C1 segment of cervical spinal cord (tissue), 14 donors: ENCODE measurements at places on chromosomes 7 and 10.

GRCh38 chr10:10540398-10540797 is 477.3 kb upstream of the CELF2 start:
- no peak for DNase-seq

- DNase-seq = no peak
Measured at GRCh38 chr10:122232769-122233168, 38.3 kb upstream of the BTBD16 start.

DNA sequence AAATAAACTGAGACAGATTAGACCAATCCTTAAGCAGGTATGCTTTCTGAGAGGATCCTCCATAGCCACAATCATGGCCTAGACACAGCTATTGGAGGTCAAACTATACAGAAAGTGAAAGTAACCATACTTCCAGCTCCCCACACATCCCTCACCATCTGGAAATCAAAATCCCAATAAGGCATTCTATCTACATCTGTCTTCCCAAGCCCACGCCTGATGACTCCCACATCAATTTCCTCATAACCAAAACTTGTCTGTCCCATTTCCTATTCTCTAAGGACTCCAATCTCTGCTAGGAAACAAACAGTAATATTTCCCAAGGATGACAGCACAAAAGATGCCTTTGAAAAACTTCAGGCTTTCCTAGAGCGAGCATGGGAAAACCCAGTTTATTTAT is 247.3 kb upstream of the HPS1 start:
- DNase-seq = no peak

- DNase-seq = no peak
Measured at GRCh38 chr10:29949411-29950011, 109.9 kb downstream of the JCAD start.

GRCh38 chr10:131159771-131160170 is 151.8 kb downstream of the TCERG1L start:
- DNase-seq = no peak

DNA sequence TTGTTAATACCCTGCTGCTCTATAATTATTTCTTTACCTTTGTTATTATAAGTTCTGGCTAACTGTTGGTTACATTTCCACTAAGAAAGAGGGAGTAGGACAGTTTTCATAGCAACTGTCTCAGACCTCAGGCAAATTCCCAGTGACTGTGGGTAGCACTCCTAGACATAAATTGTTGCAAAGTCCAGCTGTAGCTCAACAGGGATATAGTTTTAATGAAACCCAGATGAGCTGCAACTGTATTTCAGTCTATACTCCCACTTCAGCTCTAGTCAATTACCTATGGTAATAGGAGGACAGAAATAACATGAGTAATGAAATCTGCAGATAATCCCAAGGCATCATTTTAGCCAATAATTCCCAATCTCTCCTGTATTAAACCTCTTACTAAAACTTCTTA is 103.0 kb upstream of the SEMA3A start:
- no peak for DNase-seq

- no peak for DNase-seq
Measured at GRCh38 chr10:98168147-98168546, 33.7 kb downstream of the R3HCC1L start.

DNA sequence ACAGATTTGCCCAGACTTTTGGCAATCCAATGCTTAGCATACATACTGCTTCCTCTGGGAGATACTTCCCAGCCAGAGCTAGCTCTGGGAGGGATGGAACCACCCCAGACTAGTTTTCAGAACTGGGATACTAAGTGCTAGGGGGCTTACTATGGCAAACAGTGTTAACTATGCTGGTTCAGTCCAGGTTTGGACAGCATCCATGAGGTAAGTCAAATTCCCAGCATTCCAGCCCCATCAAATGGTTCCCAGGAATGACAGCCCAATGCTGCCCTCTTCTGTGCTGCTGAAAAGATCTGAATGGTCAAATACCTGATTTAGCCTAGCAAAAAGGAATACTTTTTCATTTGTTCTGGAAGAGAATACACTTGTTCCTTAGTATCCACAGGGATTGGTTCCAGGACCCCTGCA is 141.7 kb upstream of the CCDC6 start:
- DNase-seq = no peak

DNA sequence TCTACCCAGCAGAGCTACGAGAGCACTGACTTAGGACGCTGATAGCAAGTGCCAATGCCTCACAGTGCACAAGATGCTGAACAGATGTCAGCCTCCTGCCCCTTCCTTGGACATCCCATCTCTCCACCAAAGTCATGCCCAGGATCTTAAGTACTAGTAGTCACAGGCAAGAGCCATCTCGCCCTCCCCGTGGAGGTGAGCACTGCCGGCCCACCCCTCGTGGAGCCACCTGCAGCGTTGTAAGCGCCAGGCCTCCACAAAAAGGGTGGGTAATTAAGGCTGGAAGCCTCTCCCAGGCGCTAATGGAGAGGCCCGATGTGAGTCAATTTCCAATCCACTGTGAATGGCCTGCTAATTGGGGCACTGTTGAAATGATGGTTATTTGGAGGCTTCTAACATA is 156.2 kb downstream of the GRID1 start:
- DNase-seq = no peak

GRCh38 chr7:18288322-18289037 is 207.1 kb upstream of the HDAC9 start:
- no peak for DNase-seq

DNA sequence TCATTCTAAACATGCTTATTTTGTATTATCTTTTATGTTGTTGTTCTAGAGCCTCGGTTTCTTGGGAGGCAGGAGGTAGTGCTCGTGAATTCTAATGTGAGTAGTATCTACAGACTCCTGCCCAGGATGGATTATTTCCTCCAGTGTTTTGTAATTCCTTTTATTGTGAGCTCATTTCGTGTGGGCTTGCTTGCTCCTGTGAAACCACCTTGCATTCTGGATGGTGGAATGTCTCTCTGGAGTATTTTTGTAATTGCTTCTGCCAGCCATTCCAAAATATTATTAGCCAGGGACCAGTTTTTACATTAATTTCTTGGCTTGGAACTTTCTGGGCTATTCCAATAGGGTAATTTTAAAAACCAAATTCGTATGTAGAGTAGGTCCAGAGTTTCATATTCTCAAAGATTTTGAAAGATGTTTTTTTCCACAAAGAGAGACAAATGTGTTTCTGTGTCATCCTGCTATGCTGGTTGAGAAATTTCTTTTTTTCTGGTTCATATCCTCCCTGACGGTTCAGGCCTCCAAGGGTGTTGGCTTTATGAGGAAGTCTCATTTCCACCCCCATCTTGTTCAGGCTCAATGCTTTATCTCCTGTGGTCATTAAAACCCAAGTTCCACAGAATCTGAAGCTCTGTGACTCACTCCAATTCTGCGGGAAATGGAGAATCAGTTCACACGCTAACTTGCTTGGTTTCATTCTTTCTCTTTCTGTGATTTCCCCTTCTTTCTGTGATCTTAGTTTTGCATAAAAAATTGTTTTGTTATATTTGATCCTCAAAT is 41.7 kb upstream of the CALD1 start:
- no peak for DNase-seq

- no peak for DNase-seq
Measured at GRCh38 chr7:44145479-44145968, 4.4 kb upstream of the MYL7 start.

GRCh38 chr10:106493751-106494150 is 670.8 kb downstream of the SORCS1 start:
- DNase-seq = no peak

GRCh38 chr7:150734254-150734653 is 3.0 kb upstream of the GIMAP5 start:
- no peak for DNase-seq

DNA sequence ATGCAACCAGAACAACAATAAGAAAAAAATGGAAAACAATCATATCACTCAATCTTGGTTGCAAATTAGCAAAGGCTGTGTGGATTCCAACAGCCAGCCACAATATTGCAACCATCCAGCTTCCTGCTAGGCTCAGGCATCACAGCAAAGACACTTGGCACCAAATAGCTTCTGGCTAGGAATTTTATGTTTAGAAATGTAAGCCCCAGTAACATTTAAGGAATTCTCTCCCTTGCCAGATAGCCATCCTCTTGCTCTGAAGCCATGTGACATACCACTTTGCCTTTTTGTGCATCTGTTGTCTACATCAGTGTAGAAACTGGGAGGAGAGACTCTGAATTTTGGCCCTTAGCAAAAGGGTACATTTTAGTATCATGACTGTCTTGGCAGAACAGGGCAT is 22.2 kb downstream of the MKX start:
- no peak for DNase-seq

- DNase-seq = no peak
Measured at GRCh38 chr10:5034588-5034987, 30.9 kb upstream of the AKR1C2 start.

- no peak for DNase-seq
Measured at GRCh38 chr10:91349381-91349780, 60.8 kb upstream of the HECTD2 start.

DNA sequence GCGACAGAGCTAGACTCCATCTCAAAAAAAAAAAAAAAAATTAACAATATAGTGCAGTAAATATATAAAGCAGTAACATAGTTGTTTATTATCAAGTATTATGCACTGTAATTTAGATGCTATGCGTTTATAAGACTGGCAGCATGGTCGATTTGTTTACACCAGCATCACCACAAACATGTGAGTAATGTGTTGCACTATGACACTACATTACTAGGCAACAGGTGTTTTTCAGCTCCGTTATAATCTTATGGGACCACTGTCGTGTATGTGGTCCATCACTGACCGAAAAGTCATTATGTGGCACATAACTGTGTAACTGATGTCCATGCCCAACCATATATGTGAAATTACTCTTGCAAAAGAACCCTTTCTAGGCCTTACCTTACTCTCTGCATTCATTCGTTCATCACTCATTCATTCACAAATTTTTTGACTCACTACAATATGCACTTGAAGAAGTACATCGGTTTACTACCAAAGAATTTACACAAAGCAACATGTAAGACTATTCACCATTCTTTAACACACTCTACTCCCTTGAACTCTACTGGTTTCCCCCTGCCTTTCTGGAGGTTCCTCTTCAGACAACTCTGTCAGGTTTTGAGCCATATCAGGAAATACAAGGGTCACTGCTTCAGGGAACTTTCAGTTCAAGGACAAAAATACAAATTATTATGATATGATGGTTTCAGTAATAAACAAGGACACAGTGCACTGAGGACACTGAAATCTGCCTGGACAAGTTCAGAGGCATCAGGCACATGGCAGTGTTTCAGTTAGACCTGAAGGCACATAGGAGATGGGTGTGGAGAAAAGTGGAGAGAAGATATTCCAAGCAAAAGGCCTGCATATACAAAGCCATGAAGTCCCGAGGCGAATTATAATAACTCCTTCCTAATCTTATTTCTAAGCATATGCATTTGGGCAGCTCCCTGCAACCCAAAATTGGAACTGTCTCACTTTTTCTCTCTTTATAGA is 17.4 kb downstream of the ITGB1 start:
- no peak for DNase-seq

DNA sequence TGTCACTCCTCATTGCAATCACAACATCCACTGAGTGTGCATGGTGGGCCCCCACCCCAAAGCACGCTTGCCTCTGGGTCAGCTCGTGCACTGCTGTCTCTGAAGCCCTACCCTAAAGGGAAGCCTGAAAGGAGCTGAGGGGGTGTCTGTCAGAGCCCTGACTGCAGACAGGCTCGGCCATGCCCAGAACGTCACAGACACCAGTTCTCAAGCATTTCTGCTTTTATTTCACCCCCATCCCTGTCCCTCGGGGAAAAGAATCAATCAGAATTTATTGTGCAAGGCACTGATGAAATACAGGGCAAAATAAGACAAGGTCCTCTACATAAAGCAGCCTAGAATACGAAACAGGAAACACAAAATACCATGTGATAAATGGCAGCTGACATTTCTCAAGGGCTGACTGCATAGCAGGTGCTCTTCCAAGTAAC is 231.8 kb downstream of the WDR37 start:
- peak; percentile 21 for DNase-seq

- DNase-seq = no peak
Measured at GRCh38 chr7:3064067-3064466, 20.4 kb upstream of the CARD11 start.

DNA sequence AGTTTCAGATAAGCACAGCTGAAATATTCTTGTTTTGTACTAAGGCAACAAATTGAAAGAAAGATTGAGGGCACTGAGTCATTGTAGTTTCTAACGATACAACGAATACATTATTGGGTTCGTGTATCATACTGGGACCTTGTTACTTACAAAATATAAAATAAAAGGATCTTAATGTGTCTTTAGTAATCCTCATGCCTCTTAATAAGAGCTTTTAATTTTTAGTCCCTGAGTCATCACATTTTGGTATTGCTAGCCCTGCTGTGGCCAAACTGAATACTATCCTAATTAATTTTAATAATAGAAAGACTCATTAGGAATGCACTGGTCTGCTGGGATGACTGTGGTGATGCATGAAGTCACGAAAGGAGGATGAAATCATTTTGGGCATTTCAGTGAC is 309.7 kb downstream of the EXOC4 start:
- no peak for DNase-seq

DNA sequence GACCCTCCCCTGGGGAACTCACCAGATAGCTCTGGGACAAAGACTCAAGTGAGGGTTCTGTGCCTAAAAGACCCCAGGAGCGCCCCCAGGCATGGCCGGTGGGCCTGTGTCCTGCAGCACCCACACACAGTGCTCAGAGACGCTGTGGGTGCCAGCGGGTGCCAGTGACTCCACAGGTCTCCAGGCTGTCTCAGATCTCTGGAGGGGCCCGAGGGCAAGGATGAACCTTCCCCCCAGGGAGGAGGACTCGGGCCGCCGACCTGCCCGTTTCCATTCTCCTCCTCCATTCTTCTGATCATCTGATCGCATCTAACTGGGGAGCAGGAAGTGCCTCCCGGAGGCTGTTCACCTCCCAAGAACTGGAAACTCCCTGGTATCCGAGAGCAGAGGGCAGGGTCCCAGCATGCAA is 980 bp downstream of the ADAM8 start:
- no peak for DNase-seq

GRCh38 chr10:121772406-121772805 is 155.4 kb downstream of the ATE1 start:
- DNase-seq = no peak

- no peak for DNase-seq
Measured at GRCh38 chr10:123639131-123639530, 27.0 kb upstream of the GPR26 start.

- no peak for DNase-seq
Measured at GRCh38 chr10:134247-135131, 766 bp upstream of the ZMYND11 start.

DNA sequence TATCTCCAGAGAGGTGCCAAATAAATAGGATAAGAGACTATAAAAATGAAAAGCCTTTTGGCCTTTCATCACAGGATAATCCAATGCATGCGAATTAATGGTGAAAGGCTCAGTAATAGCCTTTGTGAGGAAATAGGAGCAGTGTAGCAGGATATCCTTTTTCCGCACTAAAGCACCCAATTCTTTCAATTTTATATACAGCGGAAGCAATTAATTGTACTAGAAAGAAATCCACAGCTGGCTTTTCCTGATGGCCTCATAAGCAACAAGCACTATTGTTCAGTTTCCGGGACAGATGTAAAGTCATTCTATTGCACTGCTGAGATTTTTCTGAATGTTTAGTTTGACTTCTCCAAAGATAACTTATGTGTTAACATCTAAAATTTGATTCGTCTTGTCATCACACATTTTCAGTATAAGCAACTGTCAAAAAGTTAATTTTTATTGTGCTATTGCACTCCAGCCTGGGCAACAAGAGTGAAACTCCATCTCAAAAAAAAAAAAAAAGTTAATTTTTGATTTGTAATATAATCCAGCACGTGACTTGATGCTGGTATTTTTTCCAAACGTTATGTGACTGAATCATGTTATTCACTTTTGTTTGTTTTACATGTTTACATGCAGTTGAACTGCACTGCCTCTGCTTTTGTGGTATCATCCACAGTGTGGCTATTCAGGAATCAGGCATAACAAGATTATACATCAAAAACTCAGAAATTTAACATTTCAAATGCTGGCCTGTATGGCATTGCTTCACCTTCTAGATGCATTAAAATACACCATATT is 8.4 kb upstream of the BMPR1A start:
- DNase-seq = no peak
